ENCODE measurements at places on chromosomes 2 and 18. TPM values are rescaled to one million over a fixed set of nuclear protein-coding genes. Genes with fewer than 3 reads are reported as not detected.

DNA sequence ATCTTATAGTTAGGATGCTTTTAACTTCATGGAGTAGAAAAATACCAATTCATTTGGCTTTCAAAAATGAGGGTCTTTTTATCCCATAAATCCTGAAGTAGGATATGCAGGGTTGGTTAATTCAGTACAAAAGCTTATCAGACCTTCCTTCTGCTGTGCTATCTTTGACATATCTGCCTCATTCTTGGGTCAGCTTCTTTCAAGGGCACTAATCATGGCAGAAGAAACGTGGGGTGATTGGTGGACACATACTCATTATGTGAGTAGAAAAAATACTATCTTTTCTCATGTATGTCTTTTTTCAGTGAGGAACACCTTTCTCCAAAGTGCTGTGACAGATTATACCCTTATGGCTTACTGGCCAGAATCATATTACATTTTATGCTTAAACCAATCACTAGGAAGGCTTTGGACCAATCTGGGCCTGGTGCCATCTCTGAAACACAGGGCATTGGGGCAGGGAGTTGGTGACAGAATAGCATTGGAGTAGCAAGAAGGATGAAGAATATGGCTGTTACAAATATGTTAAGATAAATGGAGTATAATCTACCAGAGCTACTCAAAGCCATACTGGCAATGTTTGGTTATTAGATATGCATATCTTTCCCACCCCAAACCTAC is 10.1 kb downstream of the UGP2 start:
- DNase-seq: no peak

- no peak for DNase-seq
Measured at GRCh38 chr2:27914805-27915175, 24.3 kb downstream of the BABAM2 start.

GRCh38 chr2:16537347-16537746 is 128.3 kb downstream of the CYRIA start:
- DNase-seq: no peak

DNA sequence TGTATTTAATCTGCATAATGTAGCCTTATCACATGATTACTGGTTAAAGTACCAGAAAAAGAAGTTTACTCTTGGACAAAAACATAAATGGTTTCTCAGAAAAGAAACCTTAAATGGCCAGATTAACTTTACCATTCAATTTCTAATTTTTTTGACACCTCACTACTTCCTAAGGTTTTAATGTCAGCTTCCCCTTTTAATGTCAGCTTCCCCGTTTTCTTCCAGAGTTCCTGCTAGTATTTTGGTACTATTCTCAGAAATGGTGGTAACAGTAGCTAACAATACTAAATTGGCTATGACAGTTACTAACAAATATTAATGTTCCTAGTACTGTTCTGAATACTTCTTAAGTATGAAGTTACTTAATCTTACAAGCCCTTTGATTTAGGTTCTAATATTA is 22.4 kb upstream of the SLC8A1 start:
- DNase-seq: no peak

DNA sequence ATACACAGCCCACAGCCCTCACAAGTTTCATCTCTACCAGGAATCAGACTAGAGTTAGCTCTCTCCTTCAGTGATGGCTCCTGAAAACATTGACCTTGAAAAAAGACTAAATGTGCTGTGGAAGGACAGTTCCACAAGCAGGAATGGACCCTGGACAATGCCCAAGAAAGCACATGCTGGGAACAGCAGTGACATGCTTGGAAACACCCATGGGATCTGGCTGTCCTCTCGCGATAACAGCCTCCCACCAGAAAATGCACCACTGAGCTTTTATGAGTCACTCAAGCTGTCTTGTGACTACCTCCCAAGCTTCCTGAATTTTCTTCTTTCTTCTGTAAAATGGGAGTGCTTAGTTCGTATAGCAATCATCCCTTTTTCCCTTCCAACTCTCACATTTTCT is 269.2 kb downstream of the LRATD1 start:
- no peak for DNase-seq

GRCh38 chr2:101516823-101517690 is 42.1 kb upstream of the RFX8 start:
- no peak for DNase-seq

GRCh38 chr18:36128530-36128870 is 640 bp downstream of the SLC39A6 start:
- DNase-seq: no peak

DNA sequence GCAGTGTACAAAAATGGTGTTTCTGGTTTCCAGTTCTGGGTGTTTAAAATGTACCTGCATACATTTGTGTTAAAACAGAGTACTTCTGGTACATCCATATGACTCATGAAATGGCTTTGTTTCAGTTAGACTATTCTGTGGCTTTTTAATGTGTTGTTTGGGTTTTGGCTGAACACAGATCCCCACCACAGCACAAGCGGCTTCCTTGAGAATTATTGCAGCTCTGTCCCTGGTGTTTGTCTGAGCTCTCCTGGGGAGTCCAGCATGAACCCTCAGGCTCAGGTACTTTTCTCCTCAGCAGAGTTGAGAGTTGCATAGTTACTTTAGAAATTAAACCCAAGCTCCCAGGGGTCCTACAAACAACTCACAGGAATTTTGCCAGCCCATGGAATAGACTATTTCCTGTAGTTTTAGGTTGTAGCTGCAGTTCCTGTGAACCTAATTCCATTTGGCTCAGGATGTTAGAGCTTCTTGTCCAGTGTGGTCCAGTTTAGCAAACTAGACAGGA is 64.8 kb upstream of the EML6 start:
- DNase-seq: peak; percentile 74

DNA sequence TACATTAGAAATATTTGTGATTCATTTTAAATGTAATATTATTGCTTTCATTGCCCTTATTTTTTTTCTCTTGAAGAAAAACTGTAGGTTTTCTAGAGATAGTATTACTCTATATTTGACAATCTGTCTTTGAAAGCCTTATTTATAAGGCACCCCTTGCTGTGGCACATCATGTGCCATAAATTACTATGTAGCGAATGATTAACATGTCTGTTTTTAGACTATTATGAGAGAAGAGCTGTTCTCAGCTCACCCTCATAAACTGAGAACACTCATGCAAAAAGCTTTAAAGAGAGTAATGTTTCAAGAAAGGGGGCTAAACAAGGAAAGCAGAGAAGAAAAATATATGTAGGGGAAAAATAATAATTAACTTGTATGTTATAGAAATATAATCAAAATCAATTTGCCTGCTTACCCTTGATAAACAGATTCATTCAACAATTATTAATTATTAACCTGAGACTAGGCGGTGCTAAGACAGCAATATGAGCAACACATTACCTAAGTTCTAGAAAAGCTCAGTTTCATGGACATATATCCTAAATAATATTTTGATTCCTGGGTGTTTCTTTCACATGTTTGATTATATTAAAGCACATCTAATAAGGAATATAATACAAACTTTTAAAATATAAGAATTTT is 69.0 kb downstream of the RAB3GAP1 start:
- DNase-seq: no peak

- DNase-seq: no peak
Measured at GRCh38 chr2:151805343-151805742, 22.9 kb downstream of the ARL5A start.

DNA sequence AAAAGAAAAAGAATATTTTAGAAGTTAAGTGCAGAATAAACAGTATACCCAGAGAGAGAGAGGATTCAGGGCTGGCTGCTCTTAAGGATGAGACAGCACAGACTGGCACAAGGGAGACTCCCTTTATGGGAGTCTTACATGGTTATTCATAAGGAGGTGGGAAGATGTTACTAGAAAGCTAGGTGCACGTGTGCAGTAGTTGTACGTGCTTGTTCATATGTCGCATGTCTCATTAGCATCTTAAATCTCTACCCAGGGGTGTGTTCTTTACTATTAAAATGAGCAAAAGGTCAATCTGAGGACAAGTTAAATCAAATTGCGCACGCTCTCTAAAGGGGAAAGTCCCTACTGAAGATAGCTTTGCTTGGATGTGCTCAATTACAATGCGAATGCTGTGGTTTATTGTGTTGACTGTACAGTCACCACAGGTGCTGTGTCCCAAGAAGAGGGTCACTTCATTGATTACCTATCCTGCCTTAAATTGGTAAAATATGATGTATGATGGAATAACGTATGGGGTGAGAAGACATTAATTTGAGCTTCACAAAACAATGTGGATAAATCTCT is 368.0 kb upstream of the SPHKAP start:
- DNase-seq: no peak

- no peak for DNase-seq
Measured at GRCh38 chr2:175793648-175794047, 208.4 kb downstream of the LNPK start.

DNA sequence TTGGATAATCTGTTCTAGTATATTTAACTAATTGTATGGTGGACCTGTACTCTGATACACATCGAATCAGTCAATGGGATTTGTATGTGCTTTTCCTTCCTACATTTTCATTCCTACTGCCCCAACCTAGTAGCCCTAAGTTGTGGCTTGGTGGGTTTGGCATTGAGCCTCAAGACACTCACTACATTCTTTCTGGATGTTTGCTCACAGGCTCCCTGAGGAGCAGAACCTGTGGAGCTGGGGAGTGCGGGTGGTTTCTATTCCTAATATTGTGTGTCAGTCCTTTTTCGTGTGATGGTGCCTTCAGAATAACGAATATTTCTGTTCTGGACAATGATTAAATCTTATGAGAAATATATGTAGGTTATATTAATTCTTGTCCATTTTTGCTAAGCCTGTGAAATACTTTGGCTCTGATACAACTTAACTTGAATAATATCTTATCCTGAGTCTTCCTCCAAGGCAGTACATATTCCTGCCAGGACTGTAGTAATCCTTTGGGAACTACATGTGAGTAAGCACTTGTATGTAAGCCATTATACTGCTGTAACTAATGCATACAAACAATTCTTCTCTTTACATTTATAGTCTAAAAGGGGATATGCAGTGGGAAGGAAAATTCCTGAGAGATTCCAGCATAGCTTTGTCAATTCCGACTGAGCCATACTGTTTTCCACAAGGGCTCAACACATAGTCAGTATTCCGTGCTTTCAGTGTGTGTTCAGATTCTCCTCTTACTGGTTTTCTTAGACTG is 150.6 kb downstream of the AGPS start:
- no peak for DNase-seq

DNA sequence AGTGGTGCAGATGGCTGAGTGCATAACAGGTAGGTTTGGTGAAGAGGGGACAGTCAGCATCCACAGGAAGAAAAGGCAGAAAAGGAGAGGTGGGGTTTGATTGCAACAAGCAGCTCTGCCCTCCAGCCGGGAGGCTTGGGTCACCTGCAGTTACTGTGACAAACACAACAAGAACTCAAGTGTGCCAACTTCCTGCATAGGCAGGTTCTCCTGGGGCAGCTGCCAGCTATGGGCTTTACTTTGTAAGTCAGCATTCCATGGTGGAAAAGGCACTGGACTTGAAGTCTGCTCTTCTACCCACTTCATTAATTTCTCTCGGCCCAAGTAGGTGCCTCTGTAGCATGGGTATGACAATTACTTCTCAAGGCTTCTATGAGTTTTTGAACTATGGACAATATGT is 98.9 kb downstream of the MYT1L start:
- no peak for DNase-seq

DNA sequence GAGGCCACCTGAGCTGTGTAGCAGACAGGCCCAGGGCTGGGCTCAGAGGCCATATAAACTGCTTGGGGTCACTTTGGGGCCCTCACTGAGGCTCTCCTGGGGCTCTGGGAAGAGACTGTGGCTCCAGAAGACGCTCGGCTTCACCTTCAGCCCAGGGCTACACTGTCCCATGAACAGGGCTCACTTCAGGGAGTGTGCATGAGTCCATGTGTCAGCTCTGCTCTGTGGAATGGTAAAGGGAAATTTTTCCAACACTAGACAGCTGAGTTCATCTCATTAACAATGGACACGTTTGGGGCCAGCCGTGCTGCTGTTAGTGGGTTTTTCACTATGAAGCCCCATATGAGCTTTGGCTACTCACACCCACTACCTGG is 65.4 kb upstream of the TFCP2L1 start:
- no peak for DNase-seq

Gene CYS1
- 13.5 TPM for total RNA-seq

Gene NOL4
- total RNA-seq: not detected

Gene ONECUT2
- total RNA-seq: not detected

Gene HNMT
- 18.9 TPM for total RNA-seq
